ENCODE measurements at places on chromosomes 12 and 14. TPM values are rescaled to one million over a fixed set of nuclear protein-coding genes. Genes with fewer than 3 reads are reported as not detected.

The GRIP1 gene
- not detected for total RNA-seq

The OTUB2 gene
- total RNA-seq: 1.9 TPM

The CACNA2D4 gene
- not detected for total RNA-seq

- no peak for DNase-seq
Measured at GRCh38 chr12:12428047-12428446, 71.2 kb downstream of the BORCS5 start.

DNA sequence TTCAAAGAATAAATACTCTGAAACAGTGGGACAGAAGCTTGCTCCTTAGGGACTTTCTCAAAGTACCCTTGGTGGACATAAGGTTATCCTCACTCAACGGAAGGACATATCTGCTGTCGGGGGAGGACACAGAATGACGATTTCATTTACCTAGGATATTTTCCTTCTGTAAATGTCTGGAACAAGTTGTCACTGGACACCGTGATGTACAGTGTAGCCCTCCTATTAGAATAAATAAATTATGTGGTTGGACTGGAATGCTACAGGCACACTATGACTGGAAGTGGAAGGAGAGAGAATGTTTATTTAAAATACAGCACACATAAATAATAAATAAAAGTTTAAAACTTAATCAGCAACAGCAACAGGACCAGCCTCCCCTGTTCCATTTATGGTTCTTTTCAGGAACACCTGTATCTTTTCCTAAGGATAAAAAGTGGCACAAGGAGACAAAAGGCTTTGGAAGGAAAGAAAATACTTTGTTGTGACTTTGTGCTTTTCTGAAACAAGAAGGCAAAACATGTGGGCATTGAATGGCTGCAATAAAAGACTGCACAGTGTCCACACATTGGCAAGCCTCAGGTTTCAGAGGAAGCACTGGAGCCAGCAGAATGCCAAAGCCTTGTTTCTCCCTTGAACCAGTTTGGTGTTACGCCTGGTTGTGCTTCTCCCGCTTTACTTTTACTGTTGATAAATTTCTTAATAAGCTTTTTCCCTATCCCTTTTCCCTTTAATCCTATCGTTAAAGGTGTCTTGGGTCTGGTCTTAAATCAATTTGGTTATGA is 36.8 kb downstream of the FGD4 start:
- no peak for DNase-seq

DNA sequence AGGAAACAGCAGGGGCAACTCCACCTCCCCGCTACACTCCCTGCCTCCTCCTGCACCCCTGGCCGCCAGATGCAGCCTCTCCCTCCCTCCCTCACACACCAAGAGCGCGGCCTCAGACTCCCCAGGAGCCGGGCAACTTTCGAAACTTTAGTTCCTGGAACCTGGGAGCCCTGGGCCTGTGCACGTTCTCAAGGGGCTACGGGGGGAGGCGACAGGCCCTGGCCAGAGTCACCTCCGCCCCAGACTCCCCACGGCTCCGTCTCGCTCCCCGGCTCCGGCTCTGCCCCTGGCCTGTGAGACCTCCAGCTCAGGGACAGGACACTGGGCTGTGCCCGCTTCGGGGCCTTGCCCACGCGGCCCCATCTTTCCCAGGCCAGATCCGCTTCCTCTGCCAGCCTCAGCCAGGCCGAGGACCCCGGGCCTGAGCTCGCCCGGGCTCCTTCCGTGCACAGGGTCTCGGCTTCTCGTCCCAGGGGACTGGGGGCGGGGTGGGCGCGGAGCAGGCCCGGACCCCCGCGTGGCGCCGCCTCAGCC is 5.5 kb downstream of the AMN start:
- peak; percentile 26 for DNase-seq

- no peak for DNase-seq
Measured at GRCh38 chr12:78534311-78534710, 330.3 kb upstream of the SYT1 start.

- no peak for DNase-seq
Measured at GRCh38 chr12:77998236-77998786, 167.6 kb downstream of the NAV3 start.

- DNase-seq: no peak
Measured at GRCh38 chr14:69298131-69299071, 38.4 kb downstream of the GALNT16 start.

GRCh38 chr12:132354982-132355680 is 25.7 kb upstream of the GALNT9 start:
- no peak for DNase-seq

GRCh38 chr12:125377093-125377492 is 311.9 kb downstream of the AACS start:
- DNase-seq: no peak

DNA sequence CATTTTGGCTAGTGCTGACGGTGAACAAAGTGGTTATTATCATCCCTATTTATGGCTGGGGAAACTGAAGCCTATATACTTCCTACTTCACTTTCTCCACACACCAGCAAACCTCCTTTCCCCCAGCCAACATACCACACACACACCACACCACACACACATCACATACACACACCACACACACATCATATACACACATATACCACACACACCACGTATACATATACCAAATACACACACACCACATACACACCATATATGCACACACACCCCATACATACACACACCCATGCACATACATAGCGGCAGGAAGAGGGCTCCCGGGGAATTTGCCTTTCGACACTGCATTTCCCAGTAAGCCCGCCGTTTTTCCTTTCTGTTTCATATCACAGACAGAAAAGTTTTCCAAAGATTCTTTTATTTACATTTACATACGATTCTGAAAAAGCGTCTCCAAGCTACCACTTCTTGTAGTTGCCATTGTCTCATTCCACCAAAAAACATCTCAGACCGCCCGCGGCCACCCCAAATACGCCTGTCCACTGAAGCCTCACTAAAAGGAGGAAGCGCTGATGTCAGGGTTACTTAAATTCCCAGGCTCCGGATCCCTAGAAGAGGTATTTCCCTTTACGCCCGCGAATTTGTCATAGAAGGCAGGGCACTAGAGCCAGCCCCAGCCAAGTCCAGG is 823 bp upstream of the RAB5B start:
- DNase-seq: no peak

GRCh38 chr14:94599656-94600004 is 12.6 kb upstream of the SERPINA3 start:
- DNase-seq: no peak
